ENCODE measurements at places on chromosomes 6 and 20. TPM values are rescaled to one million over a fixed set of nuclear protein-coding genes. Genes with fewer than 3 reads are reported as not detected.

DNA sequence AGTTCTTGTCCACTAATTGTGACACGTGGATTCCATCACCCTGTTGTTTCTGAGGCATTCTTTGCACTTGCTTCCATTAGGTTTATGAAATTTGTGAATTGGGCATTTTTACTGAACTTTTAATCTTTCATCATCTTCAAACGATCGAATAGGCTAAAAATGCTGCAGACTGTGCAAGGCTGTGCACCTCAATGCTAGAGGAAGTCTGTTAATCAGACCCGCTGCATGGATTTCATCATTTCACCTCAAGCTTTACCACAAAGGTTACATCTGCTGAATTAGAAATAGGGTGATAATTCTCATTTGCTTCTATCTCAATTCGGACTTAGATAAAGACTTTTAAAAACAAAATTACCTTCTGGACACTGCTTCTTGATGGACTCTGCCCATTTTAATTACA is 27.8 kb upstream of the F13A1 start:
- no peak for ATAC-seq

GRCh38 chr6:22029171-22029570 is 267.7 kb downstream of the PRL start:
- ATAC-seq: no peak

- ATAC-seq: no peak
Measured at GRCh38 chr6:5308066-5308465, 46.8 kb downstream of the FARS2 start.

DNA sequence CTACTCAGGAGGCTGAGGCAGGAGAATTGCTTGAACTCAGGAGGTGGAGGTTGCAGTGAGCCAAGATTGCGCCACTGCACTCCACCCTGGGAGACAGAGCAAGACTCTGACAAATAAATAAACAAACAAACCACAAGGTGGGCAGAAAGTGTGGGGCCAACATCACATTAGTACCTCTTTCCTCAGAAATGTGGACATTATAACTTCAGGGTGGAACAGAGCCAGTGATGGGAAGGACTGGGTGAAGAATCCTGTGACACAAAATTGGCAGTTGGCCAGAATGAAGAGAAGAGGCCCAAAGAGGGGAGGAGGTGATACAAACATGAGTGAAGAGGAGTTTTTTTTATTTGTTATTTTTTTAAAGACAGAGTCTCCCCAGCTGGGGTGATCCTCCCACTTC is 50.6 kb downstream of the NUP153 start:
- ATAC-seq: no peak

- ATAC-seq: peak; percentile 85
Measured at GRCh38 chr6:15430931-15431405, 185.1 kb downstream of the JARID2 start.

- ATAC-seq: peak; percentile 67
Measured at GRCh38 chr6:161242779-161243693, 30.8 kb downstream of the AGPAT4 start.

DNA sequence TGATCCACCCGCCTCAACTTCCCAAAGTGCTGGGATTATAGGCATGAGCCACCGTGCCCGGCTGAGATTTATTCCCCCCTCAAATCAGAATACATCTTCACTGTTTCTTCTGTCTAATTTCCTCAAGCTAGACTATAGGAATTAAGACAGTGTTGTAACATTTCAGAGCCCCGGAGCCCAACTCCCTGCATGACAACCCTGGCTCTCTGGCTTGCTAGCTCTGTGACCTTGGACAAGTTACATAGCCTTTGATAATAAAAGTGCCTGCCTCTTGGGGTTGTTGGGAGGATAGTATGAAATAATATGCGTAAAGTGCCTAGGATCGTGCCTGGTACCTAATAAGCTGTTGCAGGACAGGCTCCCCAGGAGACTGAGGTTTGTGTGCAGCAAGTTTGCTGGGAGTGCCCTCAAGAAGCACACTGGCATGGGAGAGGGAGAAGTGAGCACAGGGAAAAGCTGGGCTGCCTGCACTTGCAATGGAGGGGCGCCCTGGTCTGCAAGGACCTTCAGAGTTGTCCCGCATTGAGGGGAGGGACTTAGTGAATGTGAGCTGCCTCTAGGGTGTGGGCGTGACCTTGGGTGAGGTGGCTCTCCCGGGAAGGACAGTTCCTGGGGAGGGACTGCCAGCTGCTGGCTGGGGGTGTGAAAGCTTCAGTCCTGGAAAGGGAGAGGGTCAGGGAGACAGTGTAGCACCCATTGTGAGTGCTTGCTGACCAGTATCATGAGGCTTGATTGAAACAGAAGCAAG is 43.4 kb downstream of the TAF8 start:
- peak; percentile 28 for ATAC-seq

The CCM2L gene
- 1.4 TPM for total RNA-seq

The PNLDC1 gene
- not detected for total RNA-seq

The TREM2 gene
- total RNA-seq: 0.67 TPM

The UFL1 gene
- 24.8 TPM for total RNA-seq

The LPIN3 gene
- 21.1 TPM for total RNA-seq

The MACROD2 gene
- total RNA-seq: 10.4 TPM

The MYMX gene
- total RNA-seq: not detected

All from motor neuron (in vitro differentiated cells).